A549 (cell line): ENCODE measurements at places on chromosomes 2 and 18.

DNA sequence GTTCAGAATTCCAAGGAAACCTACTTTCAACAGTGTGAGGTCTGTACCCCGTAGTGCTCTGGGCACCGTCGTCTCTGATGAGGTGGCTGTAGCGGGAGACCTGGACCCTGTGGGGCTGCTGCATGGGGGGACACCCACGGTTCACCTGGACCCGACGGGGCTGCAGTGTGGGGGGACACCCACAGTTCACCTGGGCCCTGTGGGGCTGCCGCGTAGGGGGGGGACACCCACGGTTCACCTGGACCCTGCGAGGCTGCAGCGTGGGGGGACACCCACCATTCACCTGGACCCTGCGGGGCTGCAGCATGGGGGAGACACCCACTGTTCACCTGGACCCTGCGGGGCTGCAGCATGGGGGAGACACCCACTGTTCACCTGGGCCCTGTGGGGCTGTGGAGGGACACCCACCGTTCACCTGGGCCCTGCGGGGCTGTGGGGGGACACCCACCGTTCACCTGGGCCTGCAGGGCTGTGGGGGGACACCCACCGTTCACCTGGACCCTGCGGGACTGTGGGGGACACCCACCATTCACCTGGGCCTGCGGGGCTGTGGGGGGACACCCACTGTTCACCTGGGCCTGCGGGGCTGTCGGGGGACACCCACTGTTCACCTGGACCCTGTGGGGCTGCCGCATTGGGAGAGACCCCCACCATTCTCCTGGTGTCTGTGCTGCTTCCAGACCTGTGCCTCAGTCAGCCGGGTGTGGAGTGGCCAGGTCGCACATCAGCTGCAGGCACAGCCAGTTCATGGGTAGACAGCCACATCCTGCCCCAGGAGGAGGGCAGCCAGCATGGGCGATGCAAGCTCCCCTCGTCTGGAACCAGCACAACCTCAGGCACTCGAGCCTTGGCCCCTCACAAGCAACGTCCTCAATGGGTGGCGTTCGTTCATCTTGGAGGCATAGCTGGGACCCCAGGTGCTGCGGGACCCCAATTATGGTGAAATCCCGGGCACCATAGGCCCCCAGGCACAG, 114.5 kb downstream of the TMEM18 start:
- DNase-seq, result no peak

DNA sequence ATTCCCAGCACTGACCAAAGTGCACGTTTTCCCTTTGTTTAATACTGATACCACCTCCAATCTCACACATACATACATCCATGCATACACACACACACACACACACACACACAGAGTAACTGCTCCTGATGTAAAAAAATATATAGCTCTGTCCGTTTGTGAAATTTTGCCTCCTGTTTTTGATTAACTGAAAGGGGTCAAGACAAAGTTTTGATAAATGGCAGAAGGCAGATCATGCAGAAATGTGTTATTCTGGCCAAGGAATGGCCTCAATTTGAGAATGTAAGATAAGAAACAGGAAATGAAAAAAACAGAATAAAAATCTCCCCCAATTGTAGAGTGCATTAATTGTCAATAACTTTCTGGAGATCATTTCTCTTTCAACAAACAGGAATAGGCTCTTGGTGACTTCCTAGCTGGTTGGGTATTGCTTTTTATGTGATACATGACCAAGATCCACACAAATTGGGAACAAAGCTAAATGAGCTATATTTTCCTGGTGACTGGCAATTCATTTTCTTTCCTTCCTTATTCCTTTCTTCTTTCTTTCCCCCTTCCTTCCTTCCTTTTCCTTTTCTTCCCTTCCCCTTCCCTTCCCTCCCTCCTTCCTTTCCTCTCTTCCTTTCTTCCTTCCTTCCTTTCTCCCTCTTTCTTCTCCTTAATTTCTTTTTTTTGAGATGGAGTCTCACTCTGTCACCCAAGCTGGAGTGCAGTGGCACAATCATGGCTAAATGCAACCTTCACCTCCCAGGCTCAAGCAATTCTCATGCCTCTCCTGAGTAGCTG, 88.9 kb upstream of the PMAIP1 start:
- no peak for DNase-seq

- no peak for DNase-seq
Observed at GRCh38 chr2:158818511-158818910, 23.4 kb downstream of the DAPL1 start.

DNA sequence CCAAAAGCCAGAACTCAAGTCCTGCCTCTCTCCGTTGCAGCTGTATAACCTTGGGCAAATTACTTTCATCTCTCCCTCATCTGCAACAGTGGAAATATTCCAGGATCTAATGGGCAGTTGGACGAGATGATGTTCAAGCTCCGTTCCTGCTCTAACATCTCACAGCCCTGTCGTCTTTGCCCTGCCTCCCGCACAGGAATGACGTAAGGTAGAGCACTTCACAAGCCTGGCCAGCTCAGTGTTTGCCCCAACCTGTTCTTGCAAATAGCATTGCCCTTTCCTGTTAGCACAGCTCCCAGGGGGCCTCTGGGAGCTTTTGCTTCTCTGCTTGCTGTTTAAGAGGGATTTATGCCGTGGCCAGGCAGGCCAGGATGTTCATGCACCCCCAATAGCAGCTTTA, 107.9 kb downstream of the KLHL29 start:
- no peak for DNase-seq

GRCh38 chr2:168439536-168439935, 16.5 kb upstream of the CERS6 start:
- DNase-seq, result no peak

- no peak for DNase-seq
Observed at GRCh38 chr2:74792282-74792681, 41.6 kb upstream of the HK2 start.
